Endothelial cell of umbilical vein (primary cell): ENCODE measurements at places on chromosomes 12 and 14. TPM values are rescaled to one million over a fixed set of nuclear protein-coding genes. Genes with fewer than 3 reads are reported as not detected.

WSCD2 gene
- total RNA-seq, result not detected in 2 replicates

DPPA3 gene
- not detected in 2 replicates for total RNA-seq

FAIM2 gene
- 0.12 TPM in 1 of 2 replicates, not detected in the other for total RNA-seq

TMEM233 gene
- total RNA-seq, result not detected in 2 replicates

DNA sequence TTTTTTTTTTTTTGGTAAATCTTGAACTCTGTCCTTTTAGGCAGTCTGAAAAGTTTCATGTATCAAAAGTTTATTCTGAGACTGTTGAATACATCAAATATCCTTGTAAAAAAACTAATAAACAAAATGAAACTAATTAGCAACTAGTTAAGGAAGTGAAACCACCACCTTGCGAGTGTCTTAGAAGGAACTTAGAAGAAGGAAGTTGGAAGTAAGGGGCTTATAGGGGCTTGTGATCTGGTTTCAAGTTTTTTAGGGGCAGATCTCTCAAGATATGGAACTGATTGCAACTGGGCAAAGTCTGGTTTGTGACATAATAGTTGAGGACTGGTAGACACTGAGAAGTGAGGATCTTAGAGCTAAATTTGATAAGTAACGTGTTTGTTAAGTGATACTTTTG lies 748.8 kb downstream of the C12orf50 start:
- no peak for DNase-seq
- H3K27ac ChIP-seq, result no peak overlapping the region
- no peaks in the 10 kb centered on the region for H3K36me3 ChIP-seq
- no peak overlapping the region for H3K4me3 ChIP-seq
- H3K27me3 ChIP-seq, result no peaks in the 10 kb centered on the region

DNA sequence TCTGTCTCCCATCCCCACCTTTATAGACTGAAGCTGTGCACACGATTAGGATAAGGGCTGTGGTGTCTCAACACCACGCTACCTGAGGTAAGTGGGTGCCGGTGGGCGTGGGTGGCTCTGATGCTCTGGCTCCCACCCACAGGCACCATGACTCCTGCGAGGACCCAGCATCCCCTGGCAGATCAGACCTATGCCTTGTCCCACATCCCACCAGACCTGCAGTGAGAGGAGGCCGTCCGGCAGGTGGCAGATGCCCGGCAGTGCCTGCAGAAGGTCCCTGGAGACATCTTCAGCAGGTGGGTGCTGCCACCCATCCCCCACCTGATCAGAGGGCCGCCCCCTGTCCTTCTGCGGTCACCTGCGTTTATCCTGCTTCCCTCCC lies 104.4 kb upstream of the PRB2 start:
- H3K4me1 ChIP-seq, result no peaks in the 10 kb centered on the region
- H3K4me3 ChIP-seq, result no peak overlapping the region
- H3K27ac ChIP-seq, result no peak overlapping the region
- H3K27me3 ChIP-seq, result peaks cover 3% of the 10 kb centered on the region
- no peak for DNase-seq
- H3K36me3 ChIP-seq, result no peaks in the 10 kb centered on the region

RHOJ gene
- 177 and 191 TPM in 2 replicates for total RNA-seq

ZC3H10 gene
- 8.7 and 10.1 TPM in 2 replicates for total RNA-seq

DNA sequence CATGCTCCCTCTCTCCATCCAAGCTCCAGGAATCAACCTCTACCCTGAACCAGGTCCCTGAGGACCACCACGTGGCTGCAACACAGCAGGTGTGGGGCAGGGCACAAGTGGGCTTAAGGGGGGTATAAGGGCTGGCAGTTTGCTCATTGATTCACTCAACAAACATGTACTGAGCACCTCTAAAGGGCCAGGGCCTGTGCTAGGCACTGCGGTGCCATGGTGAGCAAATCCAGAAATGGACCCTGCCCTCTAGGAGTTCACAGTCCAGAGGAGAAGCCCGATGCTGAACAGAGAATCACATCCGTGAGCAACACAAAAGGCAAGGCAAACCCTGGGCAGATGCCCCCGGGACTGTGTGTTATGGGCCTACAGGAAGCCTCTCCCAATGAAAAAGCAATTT lies 6.5 kb upstream of the AQP2 start:
- DNase-seq, result no peak
- peaks cover 11% of the 10 kb centered on the region for H3K4me1 ChIP-seq
- H3K27me3 ChIP-seq, result no peaks in the 10 kb centered on the region
- H3K27ac ChIP-seq, result no peak overlapping the region

GRCh38 chr14:32764131-32764530 lies 174.5 kb upstream of the NPAS3 start:
- no peak overlapping the region for H3K4me3 ChIP-seq
- no peak overlapping the region for H3K27ac ChIP-seq
- DNase-seq, result no peak
- no peaks in the 10 kb centered on the region for H3K4me1 ChIP-seq
- H3K36me3 ChIP-seq, result no peaks in the 10 kb centered on the region
- H3K27me3 ChIP-seq, result no peaks in the 10 kb centered on the region

GRCh38 chr14:28651148-28651547 lies 115.4 kb upstream of the FOXG1 start:
- H3K4me3 ChIP-seq, result no peak overlapping the region
- no peaks in the 10 kb centered on the region for H3K36me3 ChIP-seq
- H3K27ac ChIP-seq, result no peak overlapping the region
- DNase-seq, result no peak
- H3K4me1 ChIP-seq, result no peaks in the 10 kb centered on the region
- no peaks in the 10 kb centered on the region for H3K27me3 ChIP-seq

GRCh38 chr14:71693381-71693780 lies 238.8 kb upstream of the RGS6 start:
- DNase-seq, result no peak
- H3K27me3 ChIP-seq, result no peaks in the 10 kb centered on the region
- H3K4me1 ChIP-seq, result peaks cover 8% of the 10 kb centered on the region

ALG10 gene
- 13.0 and 13.2 TPM in 2 replicates for total RNA-seq

- no peaks in the 10 kb centered on the region for H3K27me3 ChIP-seq
- no peak overlapping the region for H3K4me3 ChIP-seq
- no peak overlapping the region for H3K27ac ChIP-seq
- no peaks in the 10 kb centered on the region for H3K4me1 ChIP-seq
- no peak for DNase-seq
Measured at GRCh38 chr14:81771651-81772275, 238.1 kb upstream of the SEL1L start.

- H3K27me3 ChIP-seq, result no peaks in the 10 kb centered on the region
- peaks cover 30% of the 10 kb centered on the region for H3K36me3 ChIP-seq
- no peaks in the 10 kb centered on the region for H3K4me1 ChIP-seq
- H3K4me3 ChIP-seq, result no peak overlapping the region
- no peak for DNase-seq
Measured at GRCh38 chr12:118391836-118392235, 15.5 kb downstream of the SUDS3 start.

DNA sequence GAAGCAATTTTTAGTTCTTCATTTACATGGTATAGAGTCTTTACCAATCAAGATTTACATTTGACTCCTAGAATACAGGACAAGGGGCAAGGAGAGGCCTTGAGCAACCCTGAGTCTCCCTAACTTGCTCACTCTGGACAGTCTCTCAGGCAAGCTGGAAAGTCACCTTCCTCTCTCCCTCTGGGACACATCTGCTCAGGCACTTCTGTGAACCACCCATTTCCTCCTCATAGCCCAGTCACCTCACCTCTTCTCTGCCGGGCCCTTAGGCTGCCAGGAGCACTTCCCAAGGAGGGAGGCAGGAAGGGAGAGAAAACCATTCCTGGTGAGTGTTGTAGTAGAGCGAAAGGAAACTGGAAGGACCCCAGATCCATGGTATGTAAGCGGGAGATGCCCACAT lies 202.8 kb downstream of the TTC7B start:
- peaks cover 71% of the 10 kb centered on the region for H3K4me1 ChIP-seq
- no peaks in the 10 kb centered on the region for H3K27me3 ChIP-seq
- peaks cover 2% of the 10 kb centered on the region for H3K36me3 ChIP-seq
- peak; percentile 22 for DNase-seq
- no peak overlapping the region for H3K4me3 ChIP-seq

- H3K4me1 ChIP-seq, result peaks cover 17% of the 10 kb centered on the region
- H3K27ac ChIP-seq, result peak overlapping the region; percentile 90
- DNase-seq, result peak; percentile 47
Measured at GRCh38 chr12:51025338-51025835, 797 bp downstream of the SLC11A2 start.

DNA sequence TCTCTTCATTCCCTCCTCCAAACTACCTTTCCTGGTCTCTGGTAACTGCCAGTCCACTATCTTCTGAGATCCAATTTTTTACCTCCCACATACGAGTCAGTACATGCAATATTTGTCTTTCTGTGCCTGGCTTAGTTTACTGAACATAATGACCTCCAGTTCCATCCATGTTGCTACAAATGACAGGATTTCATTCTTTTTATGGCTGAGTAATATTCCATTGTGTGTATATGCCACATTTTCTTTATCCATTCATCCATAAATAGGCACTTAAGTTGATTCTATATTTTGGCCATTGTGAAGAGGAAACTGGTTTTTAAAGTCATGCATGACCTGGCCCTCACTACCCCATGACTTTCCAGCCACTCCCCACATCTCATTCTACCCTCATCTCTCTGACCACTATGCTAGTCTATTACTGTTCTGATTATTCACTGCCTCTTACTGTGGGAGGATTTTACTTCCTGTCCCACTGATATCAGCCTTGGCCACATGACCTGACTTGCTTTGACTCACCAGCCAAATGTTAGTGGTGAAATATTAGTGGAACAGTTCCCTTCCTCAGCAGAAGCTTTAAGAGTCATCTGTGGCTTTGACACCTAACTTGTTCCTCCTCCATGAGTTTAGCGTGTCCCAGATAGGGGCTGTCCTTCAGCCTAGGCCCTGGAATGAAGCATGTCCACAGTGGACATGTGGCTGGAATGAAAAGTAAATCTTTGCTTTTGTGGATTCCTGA lies 52.2 kb downstream of the GOLGA5 start:
- no peak overlapping the region for H3K4me3 ChIP-seq
- DNase-seq, result peak; percentile 73
- no peak overlapping the region for H3K27ac ChIP-seq
- H3K27me3 ChIP-seq, result no peaks in the 10 kb centered on the region

DNA sequence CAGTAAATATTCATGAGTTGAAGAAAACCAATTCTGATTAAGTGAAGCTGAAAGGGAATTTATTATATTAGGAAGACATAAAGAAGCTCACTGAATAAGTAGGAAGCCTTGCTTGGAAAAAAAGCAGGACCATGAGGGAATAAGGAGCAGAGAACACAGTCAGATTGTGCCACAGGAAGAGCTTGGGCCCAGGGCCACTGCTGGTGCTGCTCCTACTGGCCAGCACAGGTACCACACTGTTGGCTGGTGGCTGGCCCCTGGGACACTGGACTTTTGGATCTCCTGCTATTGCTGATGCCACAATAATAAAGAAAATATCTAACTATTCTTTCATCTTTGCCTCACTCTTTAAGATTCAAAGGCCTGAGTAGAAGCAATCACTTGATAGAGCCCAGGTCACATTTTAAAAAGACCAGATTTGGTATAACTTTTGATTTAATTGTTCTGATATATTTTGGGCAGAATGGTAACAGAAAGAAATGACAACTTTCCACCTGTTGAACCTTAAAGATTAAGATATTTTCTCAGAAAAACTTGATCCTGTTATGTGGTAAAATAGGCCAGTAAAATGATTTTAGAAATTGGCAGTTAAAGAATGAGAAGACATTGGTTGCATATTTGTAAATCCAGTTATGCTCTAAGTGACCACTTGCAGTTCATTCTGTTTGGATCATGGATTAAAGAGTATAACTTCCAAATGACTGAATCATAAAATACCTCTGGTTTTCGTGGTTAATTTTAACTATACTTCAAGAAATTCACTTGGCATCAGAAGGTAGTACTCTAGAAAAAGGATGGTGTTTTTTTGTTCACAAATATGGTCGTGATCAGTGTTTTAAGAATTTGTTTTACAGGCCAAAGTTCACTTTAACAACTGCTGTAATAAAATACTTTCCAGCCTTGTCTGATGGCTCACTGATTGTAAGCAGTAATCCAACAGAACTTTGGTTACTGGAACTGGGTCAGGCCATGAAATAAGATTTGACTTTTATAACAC lies 68.3 kb downstream of the DERA start:
- H3K4me3 ChIP-seq, result no peak overlapping the region
- peaks cover 1% of the 10 kb centered on the region for H3K36me3 ChIP-seq
- no peaks in the 10 kb centered on the region for H3K27me3 ChIP-seq
- peaks cover 45% of the 10 kb centered on the region for H3K4me1 ChIP-seq
- DNase-seq, result peak; percentile 24

GRCh38 chr12:3045989-3046388 lies 31.2 kb upstream of the TSPAN9 start:
- no peak overlapping the region for H3K27ac ChIP-seq
- H3K27me3 ChIP-seq, result no peaks in the 10 kb centered on the region
- DNase-seq, result no peak
- H3K4me3 ChIP-seq, result no peak overlapping the region
- H3K36me3 ChIP-seq, result no peaks in the 10 kb centered on the region
- H3K4me1 ChIP-seq, result no peaks in the 10 kb centered on the region

ARF6 gene
- 73.2 and 73.6 TPM in 2 replicates for total RNA-seq

DNA sequence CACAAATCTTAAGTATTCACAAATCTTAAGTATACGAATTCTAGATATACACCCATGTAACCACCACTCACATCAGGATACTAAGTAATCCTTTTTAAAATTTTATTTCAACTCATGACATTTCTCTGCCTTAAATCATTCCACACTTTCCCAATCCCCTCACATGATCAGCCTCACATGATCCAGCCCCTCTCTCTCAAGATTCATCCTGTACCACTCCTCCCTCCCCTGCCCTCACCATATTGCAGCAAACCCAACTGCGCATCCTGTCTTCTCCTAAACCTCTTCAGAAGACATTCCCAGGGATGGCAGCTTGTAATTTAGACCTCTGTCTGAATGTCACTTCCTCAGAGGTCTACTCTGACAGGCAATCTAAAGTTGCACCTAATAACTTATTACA lies 1.7 kb upstream of the EIF4B start:
- no peak overlapping the region for H3K4me3 ChIP-seq
- DNase-seq, result no peak
- H3K27ac ChIP-seq, result no peak overlapping the region
- H3K36me3 ChIP-seq, result no peaks in the 10 kb centered on the region

HOXC10 gene
- 0.44 TPM in 1 of 2 replicates, not detected in the other for total RNA-seq

GRCh38 chr12:115722181-115722580 lies 555.3 kb downstream of the MED13L start:
- DNase-seq, result no peak
- H3K4me3 ChIP-seq, result no peak overlapping the region
- H3K36me3 ChIP-seq, result no peaks in the 10 kb centered on the region
- no peaks in the 10 kb centered on the region for H3K27me3 ChIP-seq

GRCh38 chr14:51929910-51930682 lies 59.2 kb upstream of the RTRAF start:
- H3K27me3 ChIP-seq, result no peaks in the 10 kb centered on the region
- H3K27ac ChIP-seq, result no peak overlapping the region
- H3K4me3 ChIP-seq, result no peak overlapping the region
- peaks cover 9% of the 10 kb centered on the region for H3K4me1 ChIP-seq
- no peaks in the 10 kb centered on the region for H3K36me3 ChIP-seq

GRCh38 chr14:101587441-101587911 lies 26.2 kb downstream of the DIO3 start:
- no peak for DNase-seq
- H3K36me3 ChIP-seq, result no peaks in the 10 kb centered on the region
- H3K27ac ChIP-seq, result no peak overlapping the region
- no peaks in the 10 kb centered on the region for H3K27me3 ChIP-seq
- H3K4me3 ChIP-seq, result no peak overlapping the region
